Tibial nerve (tissue), 4 donors: ENCODE measurements at places on chromosomes 3 and 15. TPM values are rescaled to one million over a fixed set of nuclear protein-coding genes. Genes with fewer than 3 reads are reported as not detected.
A peak's percentile ranks its signal among the peaks of the same experiment; 100 is the strongest.

DNA sequence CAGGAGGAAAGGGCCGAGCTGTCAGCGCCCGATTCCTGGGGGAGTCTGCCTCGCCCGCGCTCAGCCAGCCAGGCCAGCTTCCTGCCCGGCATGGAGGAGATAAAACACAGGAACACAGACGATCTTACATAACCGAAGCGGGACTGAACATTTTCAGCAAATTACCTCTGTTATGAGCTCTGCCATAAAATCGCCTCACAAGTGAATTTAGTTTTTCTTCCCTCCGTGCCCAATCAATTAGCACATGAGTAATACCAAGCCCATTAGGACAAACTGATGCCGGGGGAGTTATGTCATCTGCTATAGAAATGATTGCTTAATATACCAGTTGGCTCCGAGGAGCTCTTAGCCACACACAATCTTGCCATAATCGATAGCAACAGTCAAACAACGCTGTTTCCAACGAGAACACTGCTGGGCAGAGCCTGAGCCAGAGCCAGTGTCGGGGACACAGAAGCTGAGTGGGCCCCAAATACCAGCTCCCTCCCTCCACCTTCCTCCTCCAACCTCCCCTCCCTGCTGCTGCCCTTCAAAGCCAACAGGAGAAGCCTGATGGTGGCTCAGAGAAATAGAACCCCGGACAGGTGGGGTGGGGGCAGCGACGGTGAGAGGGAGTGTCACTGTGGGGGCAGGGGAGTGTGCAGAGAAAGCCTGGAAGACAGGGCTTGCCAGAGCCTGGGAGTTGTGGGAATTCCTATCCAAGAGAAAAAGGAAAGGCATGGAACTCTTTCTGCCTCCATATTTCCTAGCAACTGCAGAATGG lies 279.4 kb upstream of the TLE3 start:
- DNase-seq: no peak
- no peaks in the 10 kb centered on the region for H3K27me3 ChIP-seq
- H3K27ac ChIP-seq: no peak overlapping the region

DNA sequence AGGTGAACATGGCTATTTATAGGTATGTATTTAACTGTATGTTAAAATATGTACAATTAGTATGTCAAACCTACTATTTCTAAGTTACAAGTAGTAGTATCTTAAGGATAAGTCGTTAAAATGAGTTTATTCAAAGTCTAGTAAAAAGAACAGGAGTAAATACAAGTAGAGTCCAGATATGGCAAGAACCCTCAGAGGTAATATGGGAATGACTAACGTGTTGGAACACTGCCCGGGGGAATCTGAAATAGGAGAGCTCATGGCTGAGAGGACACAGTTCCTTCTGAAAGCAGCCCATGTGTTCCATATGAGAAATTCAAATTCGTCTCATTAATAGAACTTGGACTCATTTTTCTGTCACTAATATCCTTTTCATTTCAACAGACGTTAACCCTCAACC lies 158.8 kb downstream of the CLSTN2 start:
- H3K4me1 ChIP-seq: peaks cover 14% of the 10 kb centered on the region
- H3K27me3 ChIP-seq: no peaks in the 10 kb centered on the region
- DNase-seq: peak; percentile 39
- H3K4me3 ChIP-seq: no peak overlapping the region
- H3K27ac ChIP-seq: no peak overlapping the region

The POC1A gene
- total RNA-seq: 0.84 TPM

The CCR3 gene
- total RNA-seq: not detected

The ADCY5 gene
- total RNA-seq: 22.7 TPM

The AMIGO3 gene
- 2.1 TPM for total RNA-seq

DNA sequence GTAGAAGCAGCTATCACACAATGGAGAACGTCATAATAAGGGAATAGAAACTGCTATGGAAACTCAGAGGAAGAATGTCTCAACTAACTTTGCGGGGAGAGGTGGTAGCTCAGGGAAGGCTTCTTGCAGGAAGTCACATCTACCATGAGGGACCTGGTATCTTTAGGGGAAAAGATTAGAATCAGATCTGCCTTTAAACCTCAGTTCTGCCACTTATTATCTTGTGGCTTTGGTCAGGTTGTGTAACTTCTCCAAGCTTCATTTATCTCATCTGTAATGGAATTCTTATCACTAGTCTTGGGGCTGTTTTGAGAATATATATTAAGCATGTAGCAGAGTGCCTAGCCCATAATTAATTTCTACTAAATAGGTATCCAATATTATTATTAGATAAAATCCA lies 46.4 kb upstream of the PRICKLE2 start:
- no peak for DNase-seq
- H3K27ac ChIP-seq: no peak overlapping the region
- H3K27me3 ChIP-seq: no peaks in the 10 kb centered on the region
- H3K4me1 ChIP-seq: peaks cover 16% of the 10 kb centered on the region
- H3K36me3 ChIP-seq: no peaks in the 10 kb centered on the region
- H3K4me3 ChIP-seq: no peak overlapping the region

GRCh38 chr3:144564011-144564410 lies 592.4 kb downstream of the DIPK2A start:
- DNase-seq: no peak
- H3K4me3 ChIP-seq: no peak overlapping the region
- no peaks in the 10 kb centered on the region for H3K4me1 ChIP-seq
- no peak overlapping the region for H3K27ac ChIP-seq
- no peaks in the 10 kb centered on the region for H3K36me3 ChIP-seq

The CLSTN2 gene
- total RNA-seq: 13.4 TPM

GRCh38 chr3:117091676-117092075 lies 382.1 kb downstream of the TUSC7 start:
- no peaks in the 10 kb centered on the region for H3K27me3 ChIP-seq
- DNase-seq: no peak
- no peak overlapping the region for H3K4me3 ChIP-seq
- no peaks in the 10 kb centered on the region for H3K4me1 ChIP-seq
- no peak overlapping the region for H3K27ac ChIP-seq
- H3K36me3 ChIP-seq: no peaks in the 10 kb centered on the region

GRCh38 chr15:88680241-88681001 lies 41.6 kb downstream of the ISG20 start:
- no peak overlapping the region for H3K4me3 ChIP-seq
- DNase-seq: no peak
- H3K27me3 ChIP-seq: no peaks in the 10 kb centered on the region
- H3K27ac ChIP-seq: no peak overlapping the region

The ACKR2 gene
- total RNA-seq: 59.0 TPM

DNA sequence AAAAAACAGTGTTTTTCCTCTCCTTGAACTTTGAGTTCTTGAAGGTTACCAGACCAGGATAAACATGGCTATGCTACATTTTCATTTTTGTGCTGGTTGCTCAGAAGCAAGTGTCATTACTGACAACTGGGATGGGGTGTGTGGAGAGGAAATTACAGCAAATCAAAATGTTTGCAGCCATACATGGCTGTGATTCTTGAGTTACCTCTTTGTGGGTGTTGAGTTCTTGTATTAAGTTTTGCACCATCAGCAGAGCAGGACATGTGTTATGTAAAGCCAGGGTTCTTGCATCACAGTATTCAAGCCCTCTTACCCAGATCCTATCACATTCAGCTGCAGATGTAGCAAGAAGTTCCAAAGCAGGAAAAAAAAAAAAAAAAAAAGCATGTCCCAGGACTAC lies 53.9 kb upstream of the ATOSA start:
- no peak overlapping the region for H3K4me3 ChIP-seq
- H3K4me1 ChIP-seq: no peaks in the 10 kb centered on the region
- no peaks in the 10 kb centered on the region for H3K36me3 ChIP-seq
- H3K27me3 ChIP-seq: no peaks in the 10 kb centered on the region
- H3K27ac ChIP-seq: no peak overlapping the region

DNA sequence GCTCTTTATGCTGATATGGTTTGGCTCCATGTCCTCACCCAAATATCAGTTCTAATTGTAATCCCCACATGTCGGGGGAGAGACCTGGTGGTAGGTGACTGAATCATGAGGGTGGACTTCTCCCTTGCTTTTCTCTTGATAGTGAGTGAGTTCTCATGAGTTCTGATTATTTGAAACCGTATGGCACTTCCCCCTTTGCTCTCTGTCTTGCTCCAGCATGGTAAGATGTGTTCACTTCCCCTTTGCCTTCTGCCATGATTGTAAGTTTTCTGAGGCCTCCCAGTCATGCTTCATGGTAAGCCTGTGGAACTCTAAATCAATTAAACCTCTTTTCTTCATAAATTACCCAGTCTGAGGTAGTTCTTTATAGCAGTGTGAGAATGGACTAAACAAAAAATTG lies 107.6 kb downstream of the IMPG2 start:
- no peaks in the 10 kb centered on the region for H3K4me1 ChIP-seq
- no peak overlapping the region for H3K4me3 ChIP-seq
- DNase-seq: no peak
- no peaks in the 10 kb centered on the region for H3K36me3 ChIP-seq
- H3K27ac ChIP-seq: no peak overlapping the region
- no peaks in the 10 kb centered on the region for H3K27me3 ChIP-seq

The SHC4 gene
- total RNA-seq: 36.9 TPM

- peak overlapping the region; percentile 55 for H3K27ac ChIP-seq
- peak overlapping the region; percentile 17 for H3K4me3 ChIP-seq
- peak; percentile 68 for DNase-seq
- no peaks in the 10 kb centered on the region for H3K27me3 ChIP-seq
- no peaks in the 10 kb centered on the region for H3K36me3 ChIP-seq
Observed at GRCh38 chr3:71542521-71543370, 40.8 kb downstream of the FOXP1 start.

DNA sequence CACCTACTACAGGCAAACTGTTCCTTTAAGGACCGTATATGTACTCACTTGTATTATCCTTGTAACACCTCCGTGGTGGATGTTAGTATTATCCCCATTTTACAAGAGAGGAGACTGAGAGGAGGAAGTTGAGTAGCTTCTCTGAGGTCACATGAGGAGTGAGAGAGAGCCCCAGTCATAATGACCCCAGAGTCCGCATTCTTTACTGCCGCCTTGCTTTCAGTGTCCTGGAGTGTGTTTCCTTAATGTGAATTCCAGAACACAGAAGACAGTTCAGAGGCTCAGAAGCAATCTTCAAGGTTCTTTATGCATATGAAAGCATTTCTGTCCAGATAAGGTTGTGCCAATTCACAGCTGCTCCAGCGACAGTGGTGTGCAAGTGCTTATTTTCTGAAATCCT lies 199.2 kb downstream of the CACNA2D3 start:
- no peak for DNase-seq
- H3K27me3 ChIP-seq: no peaks in the 10 kb centered on the region
- no peaks in the 10 kb centered on the region for H3K36me3 ChIP-seq
- no peaks in the 10 kb centered on the region for H3K4me1 ChIP-seq
- no peak overlapping the region for H3K27ac ChIP-seq
- H3K4me3 ChIP-seq: no peak overlapping the region

DNA sequence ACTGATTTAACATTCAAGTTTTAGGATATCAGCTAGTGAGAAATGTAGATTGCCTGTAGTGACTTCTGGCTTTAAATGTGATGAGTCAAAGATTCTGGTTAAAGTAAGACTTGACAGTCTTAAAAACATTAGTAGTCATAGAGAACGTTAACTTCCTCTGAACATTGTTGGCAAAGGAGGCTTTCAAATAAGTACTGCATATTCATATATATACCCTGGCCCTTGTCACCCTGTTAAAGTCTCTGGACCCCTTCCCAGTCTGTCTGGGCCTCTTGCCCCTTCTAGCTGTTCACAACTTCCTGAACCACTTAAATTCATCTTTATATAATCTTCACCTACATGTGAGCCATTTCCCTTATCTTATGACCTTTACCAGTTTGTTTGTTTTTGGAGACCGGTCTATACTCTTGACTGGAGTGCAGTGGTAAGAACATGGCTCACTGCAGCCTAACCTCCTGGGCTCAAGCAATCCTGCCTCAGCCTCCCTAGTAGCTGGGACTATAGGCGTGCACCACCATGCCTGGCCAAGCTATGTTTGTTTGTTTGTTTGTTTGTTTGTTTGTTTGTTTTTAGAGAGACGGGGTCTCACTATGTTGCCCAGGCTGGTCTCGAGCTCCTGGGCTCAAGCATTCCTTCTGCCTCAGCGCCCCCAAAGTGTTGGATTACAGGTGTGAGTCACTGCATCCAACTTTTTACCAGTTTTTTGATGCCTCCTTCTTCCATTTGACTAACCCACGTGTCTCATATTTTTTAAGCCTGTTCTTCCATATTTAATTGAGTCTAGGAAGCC lies 64.4 kb upstream of the CRTC3 start:
- DNase-seq: no peak
- H3K27ac ChIP-seq: no peak overlapping the region
- no peak overlapping the region for H3K4me3 ChIP-seq
- no peaks in the 10 kb centered on the region for H3K27me3 ChIP-seq
- peaks cover 26% of the 10 kb centered on the region for H3K36me3 ChIP-seq

The TP63 gene
- total RNA-seq: not detected

The SERP1 gene
- 377 TPM for total RNA-seq

The HYAL2 gene
- 94.5 TPM for total RNA-seq

DNA sequence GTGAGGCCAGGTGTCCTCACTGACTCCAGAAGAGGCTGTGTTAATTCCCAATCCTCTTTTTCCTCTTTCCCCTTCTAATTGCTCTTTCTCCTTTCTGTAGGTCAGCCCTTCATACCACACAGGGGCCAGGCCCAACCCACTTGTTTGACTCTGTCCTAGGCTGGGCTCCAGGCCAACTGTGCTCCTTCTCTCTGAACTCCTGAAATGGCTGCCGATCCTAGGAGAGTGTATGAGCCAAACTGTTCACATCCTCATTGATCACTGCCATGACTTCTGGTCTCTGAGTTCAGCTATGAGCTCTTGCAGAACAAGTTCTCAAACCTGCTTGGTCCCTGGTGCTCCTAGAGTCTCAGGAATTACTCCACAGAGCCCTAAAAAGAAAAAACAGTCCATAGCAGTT lies 145.1 kb downstream of the VGLL4 start:
- H3K27me3 ChIP-seq: no peaks in the 10 kb centered on the region
- H3K36me3 ChIP-seq: no peaks in the 10 kb centered on the region

GRCh38 chr15:67303490-67304363 lies 49.1 kb downstream of the IQCH start:
- no peaks in the 10 kb centered on the region for H3K27me3 ChIP-seq
- H3K4me3 ChIP-seq: no peak overlapping the region
- no peaks in the 10 kb centered on the region for H3K36me3 ChIP-seq
- H3K27ac ChIP-seq: no peak overlapping the region
- H3K4me1 ChIP-seq: no peaks in the 10 kb centered on the region

- H3K4me3 ChIP-seq: no peak overlapping the region
- DNase-seq: no peak
- no peaks in the 10 kb centered on the region for H3K27me3 ChIP-seq
- no peak overlapping the region for H3K27ac ChIP-seq
- H3K36me3 ChIP-seq: no peaks in the 10 kb centered on the region
Observed at GRCh38 chr3:160098926-160099626, 110.4 kb downstream of the IL12A start.

The ERC2 gene
- total RNA-seq: 0.84 TPM

The GPR149 gene
- total RNA-seq: not detected
